Stimulated activated CD8-positive, alpha-beta memory T cell treated with anti-CD3 and anti-CD28 coated beads, Interleukin-15, amount 100 ng/mL, for 4 hours (primary cell): ENCODE measurements at places on chromosomes 5 and 9.
A peak's percentile ranks its signal among the peaks of the same experiment; 100 is the strongest.

GRCh38 chr9:126057121-126057825, 269.4 kb upstream of the MVB12B start:
- DNase-seq: no peak

DNA sequence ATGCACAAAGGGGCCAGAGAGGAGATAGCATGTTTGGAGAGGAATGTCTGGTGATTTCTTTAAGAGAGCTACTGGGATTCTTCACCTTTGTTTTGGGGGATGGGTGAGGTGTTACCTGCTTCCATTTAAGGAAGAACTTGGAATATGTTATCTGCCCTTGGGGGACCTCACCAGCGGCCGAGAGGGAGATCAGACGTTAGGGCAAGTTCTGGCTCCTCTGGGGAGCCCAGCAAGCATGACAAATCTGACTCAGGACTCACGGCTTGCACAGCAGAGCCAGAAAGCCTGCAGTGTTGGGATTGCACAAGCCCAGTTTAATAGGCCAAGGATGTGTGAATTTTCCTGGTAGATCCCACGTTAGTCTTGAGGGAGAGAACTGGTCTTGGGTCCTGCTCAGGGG, 40.3 kb downstream of the SLC28A3 start:
- DNase-seq: no peak

GRCh38 chr5:92694067-92694466, 887.0 kb downstream of the NR2F1-AS1 start:
- no peak for DNase-seq

GRCh38 chr9:36008774-36009300, 27.9 kb upstream of the RECK start:
- DNase-seq: no peak

GRCh38 chr9:14437354-14438231, 123.7 kb upstream of the NFIB start:
- no peak for DNase-seq

GRCh38 chr5:59091965-59092364, 509.1 kb downstream of the RAB3C start:
- DNase-seq: no peak

DNA sequence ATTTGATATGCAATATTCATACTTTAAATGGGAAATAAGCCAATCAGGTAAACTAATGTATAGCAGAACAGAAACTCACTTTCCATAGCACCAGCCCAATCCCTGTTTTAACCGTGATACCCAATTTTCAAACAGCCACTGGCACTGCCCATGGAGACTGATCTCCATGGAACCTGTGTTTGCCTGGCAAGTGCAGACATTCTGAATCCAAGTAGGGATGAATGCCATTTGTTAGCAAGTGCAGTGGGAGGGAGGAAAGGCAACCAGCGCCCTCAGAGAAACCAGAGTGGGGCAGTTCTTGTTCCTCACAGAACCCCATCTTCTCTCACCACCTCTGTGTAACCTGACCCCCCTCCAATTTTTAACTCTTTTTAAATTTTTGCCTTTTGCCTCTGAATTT, 229.1 kb downstream of the CTNND2 start:
- DNase-seq: no peak

- DNase-seq: no peak
These were observed 5.7 kb upstream of the TRAF1 start for GRCh38 chr9:120932086-120932823.

GRCh38 chr5:57370376-57370775, 112.2 kb downstream of the ACTBL2 start:
- no peak for DNase-seq

- DNase-seq: no peak
These were observed 590 bp downstream of the PCDHA6 start for GRCh38 chr5:140828362-140828737.

DNA sequence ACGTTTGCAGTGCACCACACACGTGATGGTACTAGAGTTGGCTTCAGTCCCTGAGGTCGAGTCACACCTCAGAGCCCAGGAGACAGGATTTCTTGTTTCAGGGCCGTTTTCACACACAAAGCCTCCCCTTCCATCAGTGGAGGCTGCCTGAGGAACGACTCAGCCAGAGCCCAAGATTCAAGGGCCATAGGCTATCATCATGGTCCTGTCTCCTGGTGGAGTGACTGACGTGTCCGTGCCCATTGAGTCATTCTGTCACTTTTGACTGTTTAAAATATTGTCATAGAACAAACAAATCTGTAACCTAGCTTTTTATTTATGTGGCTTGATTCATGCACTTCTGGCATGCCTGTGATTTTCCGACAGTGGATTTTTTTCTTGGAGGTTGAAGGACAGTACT, 28.3 kb downstream of the CAMK2A start:
- DNase-seq: no peak

- DNase-seq: no peak
These were observed 22.1 kb upstream of the TPD52L3 start for GRCh38 chr9:6305954-6306563.

DNA sequence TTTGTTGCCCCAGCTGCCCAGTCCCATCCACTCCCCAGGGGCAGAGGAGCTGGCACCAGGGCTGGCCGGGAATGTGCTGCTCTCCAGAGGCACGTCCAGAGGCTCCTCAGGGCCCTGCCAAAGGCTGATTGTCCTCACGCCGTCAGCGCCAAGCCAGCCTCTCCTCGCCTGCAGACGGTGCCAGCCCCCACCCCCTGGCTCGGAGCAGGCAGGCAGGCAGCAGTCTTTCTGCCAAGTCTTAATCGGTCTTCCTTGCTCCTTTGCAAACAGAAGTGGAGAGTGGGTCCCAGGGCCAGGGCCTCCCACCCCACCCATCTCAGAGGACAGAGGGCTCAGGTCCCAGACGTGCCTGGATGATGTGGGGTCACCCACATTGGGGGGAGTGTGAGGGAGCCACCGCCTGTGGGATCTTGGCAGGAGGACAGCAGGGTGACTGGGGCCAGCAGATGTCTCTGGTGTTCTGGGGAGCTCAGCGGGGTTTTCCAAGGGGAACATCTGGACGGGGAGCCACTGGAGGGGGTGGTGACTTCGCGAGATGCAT, 36.3 kb downstream of the FAM163B start:
- no peak for DNase-seq

DNA sequence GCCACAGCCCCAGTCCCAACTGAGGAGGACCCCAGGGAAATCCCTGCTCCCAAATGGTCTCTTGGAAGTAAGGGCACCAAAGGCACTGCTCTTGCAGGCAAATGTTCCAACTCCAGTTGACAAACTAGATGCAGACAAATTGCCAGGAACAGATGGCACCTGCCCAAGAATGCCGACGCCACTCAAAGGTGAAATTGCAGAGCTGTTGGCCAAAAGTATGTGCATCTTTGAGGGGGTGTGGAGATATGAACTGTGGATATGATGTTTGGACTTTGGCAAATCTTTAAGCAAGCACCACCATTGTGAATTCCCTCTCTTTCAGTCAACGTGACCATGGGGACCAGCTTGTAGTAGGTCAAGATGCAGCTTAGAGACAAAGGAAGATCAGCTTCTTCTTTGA, 12.0 kb upstream of the CPLX2 start:
- no peak for DNase-seq

DNA sequence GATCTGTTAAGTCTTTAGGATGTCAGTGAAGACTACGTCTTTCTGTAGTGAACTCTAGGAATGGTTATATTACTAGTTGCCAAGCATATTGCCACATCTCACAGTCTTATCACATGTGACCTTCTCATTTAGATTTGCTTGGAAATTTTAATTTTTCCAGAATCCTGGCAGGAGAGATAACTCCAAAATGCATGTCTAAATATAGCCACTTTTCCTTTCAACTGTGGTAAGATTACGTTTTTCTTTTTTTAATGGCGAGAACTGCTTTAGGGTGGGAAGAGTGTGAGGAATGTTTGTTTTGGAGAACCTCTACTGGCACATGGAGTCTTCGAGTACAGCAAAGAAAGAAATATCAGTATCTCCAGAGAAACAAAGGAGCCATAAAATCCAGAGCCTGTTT, 91.7 kb upstream of the ADAMTSL1 start:
- no peak for DNase-seq

DNA sequence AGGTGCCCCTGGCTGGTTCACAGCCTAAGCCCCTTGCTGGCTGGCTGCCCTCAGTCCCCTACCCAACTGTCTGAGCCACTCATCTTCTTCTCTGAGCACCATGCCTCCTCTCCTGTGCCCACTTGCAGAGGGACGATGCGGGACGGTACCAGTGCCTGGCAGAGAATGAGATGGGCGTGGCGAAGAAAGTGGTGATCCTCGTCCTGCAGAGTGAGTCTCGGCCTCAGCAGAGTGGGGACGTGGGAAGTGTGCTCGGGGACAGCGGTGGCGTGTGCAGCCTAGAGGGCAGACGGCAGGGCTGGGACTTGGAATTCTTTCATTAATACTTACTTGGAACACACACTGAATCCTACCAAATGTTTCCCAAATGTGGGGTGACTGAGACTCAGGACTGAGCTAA, 34.3 kb upstream of the ASS1 start:
- no peak for DNase-seq

GRCh38 chr5:36875051-36875789, 1.3 kb upstream of the NIPBL start:
- DNase-seq: peak; percentile 6

GRCh38 chr9:36543916-36544315, 28.8 kb upstream of the MELK start:
- no peak for DNase-seq

GRCh38 chr5:31993165-31993961, 180.8 kb downstream of the GOLPH3 start:
- DNase-seq: no peak

- DNase-seq: no peak
These were observed 82.7 kb upstream of the STK32A start for GRCh38 chr5:147152086-147152485.

DNA sequence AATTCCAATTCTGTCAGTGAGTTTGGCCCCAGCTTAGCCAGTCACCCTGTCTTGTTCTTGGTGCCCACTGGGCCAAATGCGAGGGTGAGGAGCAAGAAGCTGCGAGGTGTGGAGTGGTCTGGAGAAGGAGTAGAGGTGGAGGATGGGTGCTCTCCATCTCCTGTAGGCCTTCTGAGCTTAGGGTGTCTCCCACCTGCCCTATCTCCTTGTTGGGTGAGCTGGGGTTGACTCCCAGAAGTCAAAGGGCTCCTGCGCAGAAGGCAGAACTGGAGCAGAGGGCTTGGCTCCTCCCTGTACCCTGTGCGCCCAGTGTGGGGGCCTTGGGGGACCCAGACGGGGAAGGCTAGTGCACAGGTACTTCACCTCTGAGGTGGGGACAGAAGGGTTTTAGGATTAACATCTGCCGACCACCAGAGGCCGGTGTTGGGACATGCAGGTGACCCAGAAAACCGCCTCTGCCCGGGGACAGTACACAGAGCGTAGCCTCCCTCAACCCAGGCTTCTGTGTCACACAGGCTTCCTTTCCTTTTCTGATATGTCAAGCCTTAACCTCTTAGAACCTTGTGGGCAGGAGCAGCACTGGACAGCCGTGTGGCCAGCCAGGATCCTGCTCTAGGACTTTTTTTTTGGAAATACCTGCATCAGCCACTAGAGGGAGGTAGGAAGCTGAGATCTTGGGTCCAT, 16.9 kb downstream of the IL5 start:
- DNase-seq: no peak

GRCh38 chr9:138095813-138096518, 218.4 kb downstream of the CACNA1B start:
- no peak for DNase-seq

GRCh38 chr5:9338796-9339195, 207.1 kb downstream of the SEMA5A start:
- DNase-seq: no peak

DNA sequence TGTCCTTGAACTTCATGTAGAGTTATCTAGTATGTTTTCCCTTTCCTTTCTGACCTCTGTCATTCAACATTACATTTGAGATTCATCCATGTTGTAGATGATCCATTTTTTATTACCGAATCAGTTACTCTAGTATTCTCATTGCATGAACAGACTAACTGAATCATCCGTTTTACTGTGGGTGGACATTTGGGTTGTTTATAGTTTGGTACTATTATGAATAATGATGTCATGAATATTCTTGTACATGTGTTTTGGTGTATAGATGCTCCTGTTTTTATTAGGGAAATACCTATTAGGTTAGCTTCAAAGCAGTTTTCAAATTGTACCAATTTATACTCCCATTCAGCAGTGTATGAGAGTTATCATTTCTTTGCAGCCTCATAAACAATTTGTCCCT, 94.3 kb upstream of the NIPAL4 start:
- no peak for DNase-seq

DNA sequence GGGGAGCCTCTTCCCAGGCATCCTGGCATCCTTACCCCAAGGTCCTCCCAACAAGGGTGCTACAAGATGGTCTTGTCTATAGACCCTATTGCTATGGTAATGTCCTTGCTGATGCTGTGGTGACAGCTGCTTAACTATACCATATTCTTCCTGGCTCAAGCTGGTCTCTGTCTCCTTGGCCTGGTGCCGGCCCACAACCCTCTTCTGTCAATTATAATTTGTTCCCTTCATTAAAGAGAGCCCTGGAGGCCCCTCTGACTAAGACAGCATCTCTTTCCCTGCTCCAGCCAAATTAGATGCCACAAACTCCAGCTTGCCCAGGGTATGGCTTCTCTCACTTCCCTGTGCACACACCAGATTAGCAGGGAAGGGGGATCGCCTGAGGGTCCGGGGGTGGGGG, 86.7 kb downstream of the PSD2 start:
- no peak for DNase-seq

- no peak for DNase-seq
These were observed 43.8 kb upstream of the DAB2IP start for GRCh38 chr9:121607434-121608167.

- DNase-seq: no peak
These were observed 9.4 kb upstream of the NDST1 start for GRCh38 chr5:150498501-150498900.

DNA sequence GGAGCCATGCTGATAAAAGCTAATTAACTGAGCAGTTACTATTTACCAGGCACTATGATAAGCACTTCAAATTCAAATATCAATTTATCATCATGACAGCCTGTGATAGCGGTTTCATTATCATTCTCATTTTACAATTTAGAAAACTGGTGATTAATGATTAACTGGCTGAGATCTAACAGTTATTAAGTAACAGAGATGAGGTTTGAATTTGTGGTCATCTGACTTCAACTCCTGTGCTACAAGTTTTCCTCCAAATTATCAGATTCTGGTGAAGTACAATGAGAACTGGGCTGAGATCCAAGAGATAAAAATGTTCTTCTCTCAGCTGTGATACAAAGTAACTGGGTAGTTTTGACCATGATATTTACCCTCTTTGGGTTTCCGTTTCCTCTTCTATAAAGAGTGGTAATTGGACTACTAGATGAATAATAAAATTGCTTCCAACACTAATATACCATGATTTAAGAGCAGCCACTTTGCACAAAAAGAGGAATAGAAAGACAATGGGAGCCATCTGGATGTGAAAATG, 74.5 kb upstream of the CCNG1 start:
- DNase-seq: no peak

DNA sequence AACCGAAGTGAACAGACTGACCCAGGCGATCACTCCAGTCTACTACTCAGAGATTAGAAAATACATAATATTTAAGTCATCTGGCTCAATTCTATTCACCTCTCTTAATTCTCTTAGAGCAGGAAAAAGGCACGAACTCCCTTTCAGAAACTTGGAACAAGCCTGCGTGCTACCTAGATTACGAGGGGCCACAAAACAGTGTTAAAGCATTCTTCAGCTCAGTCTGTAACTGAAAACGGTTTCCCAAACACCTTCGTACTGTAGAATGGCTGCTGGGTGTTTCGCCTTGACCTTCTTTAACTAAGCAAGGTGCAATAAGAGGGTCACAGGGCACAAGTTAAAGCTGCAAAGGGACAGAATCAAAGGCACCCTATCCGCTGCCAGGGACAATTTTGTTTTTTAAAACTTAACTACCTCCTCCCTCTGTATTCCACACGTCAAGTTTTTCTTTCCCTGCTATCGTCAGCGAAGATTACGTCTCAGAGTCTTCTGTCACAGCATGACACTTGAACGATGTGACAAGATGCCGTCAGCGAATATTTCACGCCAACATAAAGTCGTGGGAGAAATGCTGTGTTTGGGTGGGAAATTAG, 687 bp downstream of the LYSMD3 start:
- DNase-seq: peak; percentile 0
